Islet precursor cell (in vitro differentiated cells): ENCODE measurements at places on chromosomes 16 and 17.

GRCh38 chr16:19555938-19556771 lies 652 bp downstream of the VPS35L start:
- DNase-seq: peak; percentile 94

GRCh38 chr17:80183581-80184422 lies 14.0 kb downstream of the CARD14 start:
- no peak for DNase-seq

DNA sequence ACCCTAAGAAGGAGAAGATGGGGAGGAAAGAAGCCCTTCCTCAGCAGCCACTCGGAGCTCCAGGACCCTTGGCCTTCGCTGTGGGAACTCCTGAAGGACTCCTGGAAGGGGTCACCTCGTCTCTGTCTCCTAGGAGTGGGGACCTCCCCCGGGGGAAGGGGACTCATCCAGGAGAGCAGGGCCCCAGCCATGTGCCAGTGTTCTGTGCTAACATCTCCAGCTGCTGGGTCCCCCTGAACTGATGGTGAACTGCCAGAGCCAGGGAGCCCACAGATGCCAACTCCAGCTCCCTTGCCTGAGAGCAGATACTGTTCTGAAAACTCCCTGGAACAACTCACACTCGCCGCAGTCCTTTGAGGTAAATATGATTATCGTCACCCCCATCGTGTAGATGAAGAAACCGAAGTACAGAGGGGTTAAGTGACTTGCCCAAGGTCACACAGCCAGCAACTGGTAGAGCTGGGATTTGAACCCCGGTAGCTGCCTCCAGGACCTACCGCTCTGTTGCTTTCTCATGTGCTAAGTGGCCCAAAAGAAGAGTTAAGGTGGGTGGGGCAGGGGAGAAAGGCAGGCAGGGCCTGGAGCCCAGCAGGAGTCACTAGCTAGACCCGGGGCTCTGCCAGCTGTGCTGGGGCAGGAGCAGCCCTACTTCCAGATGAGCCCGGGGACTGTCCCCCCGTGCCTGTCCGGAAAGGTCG lies 10.5 kb downstream of the TIMM22 start:
- DNase-seq: no peak

DNA sequence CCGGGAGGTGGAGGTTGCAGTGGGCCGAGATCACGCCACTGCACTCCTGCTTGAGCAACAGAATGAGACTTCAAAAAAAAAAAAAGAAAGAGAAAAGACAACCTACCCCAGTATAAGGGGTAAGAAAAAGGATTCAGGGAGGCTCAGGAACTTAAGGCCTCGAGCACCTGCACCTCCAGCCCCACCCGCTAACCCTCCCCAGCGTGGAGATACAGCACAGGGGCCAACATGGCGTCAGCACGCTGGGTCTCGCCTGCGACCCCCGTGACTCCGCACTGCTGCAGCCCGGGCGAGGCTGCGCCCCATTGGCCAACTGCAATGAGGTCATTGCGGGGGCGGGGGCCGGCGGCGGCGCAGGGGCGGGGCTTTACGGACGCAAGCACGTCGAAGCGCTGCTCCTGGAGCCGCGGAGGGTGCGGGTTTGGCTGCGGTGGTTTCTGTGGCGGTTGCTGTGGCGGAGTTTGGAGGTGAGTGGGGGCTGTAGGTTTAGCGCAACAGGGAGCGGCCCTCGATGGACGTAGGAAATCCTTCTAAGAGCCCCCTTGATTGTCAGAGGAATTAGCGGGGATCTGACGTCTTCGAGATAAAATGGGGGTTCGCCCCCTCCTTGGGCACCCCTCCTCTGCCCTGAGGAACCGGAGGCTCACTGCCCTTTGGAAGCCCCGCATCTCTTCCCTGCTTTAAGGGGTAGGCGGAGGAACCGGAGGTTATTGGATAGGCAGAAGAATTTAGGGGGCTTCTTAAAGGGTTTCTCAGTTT lies at the start of gene ATP6V0A1:
TSS of gene ATP6V0A1 (plus strand) at position 382 of the 759 bp plus-strand sequence. CDS start 2,017 bp downstream, outside the sequence.
- DNase-seq: peak; percentile 98

GRCh38 chr17:34269969-34270368 lies at the start of gene CCL7:
Gene CCL7 (plus strand): TSS chr17:34270221. CDS start chr17:34270291, 70 bp downstream.
- no peak for DNase-seq

DNA sequence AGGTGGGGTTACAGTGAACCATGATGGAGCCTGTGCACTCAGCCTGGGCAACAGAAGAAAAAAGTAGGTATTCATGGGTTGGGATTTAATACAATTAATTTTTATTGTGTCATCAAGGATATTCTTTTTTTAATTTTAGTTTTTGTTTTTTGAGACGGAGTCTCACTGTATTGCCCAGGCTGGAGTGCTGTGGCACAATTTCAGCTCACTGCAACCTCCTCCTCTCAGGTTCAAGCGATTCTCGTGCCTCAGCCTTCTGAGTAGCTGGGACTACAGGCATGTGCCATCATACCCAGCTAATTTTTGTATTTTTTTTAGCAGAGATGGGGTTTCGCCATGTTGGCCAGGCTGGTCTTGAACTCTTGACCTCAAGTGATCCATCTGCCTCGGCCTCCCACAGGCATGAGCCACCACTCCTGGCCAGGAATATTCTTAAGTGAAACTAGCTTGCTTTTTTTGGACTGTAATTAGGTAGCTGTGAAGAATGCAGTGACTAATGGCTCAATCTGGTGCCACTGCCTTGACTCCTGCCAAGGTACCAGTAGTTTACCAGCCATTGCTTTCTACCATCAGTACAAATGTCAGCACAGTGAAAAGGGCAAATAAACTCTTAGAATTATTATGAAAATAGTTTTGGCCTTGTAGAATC lies 4.8 kb downstream of the PPM1D start:
- DNase-seq: peak; percentile 72

DNA sequence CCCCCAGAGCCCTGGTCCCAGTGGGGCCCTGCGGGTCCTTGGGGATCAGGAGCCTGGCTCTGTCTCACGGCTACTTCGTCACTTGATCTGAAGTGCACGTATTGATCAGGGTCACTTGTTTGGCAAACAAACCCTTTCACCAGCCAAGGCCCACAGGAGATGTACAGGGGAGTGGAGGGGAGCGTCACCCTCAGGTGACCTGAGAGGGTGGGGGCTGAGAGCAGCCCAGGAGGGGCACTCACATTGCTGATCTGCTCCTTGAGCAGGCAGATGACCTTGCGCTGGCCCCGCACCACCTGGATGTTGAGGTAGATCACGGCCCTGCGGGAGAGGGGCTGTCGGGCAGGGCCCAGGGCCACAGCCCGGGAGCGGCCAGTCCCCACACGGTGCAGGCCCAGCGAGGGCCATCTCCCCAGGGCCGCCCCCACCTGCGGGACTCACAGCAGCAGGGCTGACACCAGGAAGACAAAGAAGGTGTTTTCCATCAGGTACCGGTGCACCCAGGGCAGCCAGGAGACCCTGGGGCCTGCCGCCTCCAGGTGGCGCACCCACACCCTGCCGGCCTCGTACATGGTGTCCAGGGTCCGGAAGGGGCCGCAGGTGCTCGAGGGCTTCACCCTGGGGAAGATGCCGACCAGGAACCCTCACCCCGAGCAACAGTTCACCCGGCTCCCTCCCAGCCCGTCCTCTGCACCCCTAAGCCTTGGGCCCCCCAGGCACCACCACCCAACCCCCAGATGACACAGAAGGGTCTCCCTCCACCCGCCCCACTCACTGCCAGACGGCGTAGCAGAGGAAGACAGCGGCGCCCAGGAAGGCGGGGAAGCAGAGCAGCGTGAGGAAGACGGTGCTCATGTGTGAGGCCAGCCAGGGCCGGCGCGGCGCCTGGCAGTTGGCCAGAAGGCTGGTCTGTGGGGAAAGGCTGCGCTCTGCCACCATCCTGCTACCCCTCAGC lies 11.3 kb downstream of the TMC6 start:
- no peak for DNase-seq

DNA sequence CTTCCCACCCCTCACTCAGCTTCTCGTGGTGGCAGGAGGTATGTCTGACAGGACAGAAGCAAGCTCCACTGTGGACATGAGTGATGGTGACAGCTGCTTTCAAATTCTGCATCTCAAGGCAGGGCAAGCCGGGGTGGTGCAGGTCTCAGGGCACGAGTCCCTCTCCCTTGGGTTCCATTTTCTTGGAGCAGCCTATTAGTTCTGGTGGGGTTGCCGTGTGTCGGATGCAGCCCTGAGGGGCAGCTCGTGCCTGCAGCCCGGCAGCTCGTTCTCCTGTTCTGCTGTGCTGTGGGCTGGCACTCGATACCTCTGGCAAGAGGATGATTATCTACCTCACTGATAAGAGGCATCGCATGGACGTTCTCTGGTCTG lies 16.5 kb upstream of the CLEC18C start:
- DNase-seq: no peak

- DNase-seq: no peak
These were observed 59.2 kb downstream of the ANKRD11 start for GRCh38 chr16:89431158-89431584.
